ENCODE measurements at places on chromosomes 2 and 18. TPM values are rescaled to one million over a fixed set of nuclear protein-coding genes. Genes with fewer than 3 reads are reported as not detected.

COLEC11 gene
- polyA plus RNA-seq: 23.1 TPM

FBXO15 gene
- polyA plus RNA-seq: 0.38 TPM

DNA sequence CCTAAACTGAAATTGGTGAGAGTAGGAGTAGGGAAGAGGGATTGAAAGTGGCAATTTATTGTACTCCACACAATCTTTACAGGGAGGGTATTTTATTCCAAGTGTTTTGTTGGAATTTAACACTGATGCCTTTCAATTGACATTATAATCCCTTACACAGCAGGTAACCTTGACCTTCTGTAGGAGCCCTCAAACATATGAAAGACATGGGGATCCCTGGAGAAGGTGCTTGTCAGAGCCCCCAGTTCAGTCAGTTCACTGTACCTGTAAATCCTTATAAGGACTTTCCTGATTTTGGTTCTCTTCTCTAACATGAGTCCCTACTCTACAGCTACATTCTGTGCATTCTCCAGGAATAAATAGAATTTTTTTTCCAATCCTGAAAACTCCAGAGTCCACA is 384.9 kb upstream of the NRP2 start:
- DNase-seq: no peak

GRCh38 chr2:111157071-111157661 is 36.5 kb downstream of the BCL2L11 start:
- no peak for DNase-seq
